Activated CD4-positive, alpha-beta memory T cell treated with anti-CD3 and anti-CD28 coated beads for 36 hours (primary cell): ENCODE measurements at places on chromosomes 5 and 9.

- no peak for DNase-seq
Measured at GRCh38 chr9:101242651-101243050, 142.2 kb downstream of the BAAT start.

- no peak for DNase-seq
Measured at GRCh38 chr9:134278286-134278685, 48.0 kb upstream of the RXRA start.

GRCh38 chr9:32394381-32395049 is 10.1 kb downstream of the ACO1 start:
- no peak for DNase-seq

- no peak for DNase-seq
Measured at GRCh38 chr9:99602854-99603253, 218.8 kb upstream of the NR4A3 start.

DNA sequence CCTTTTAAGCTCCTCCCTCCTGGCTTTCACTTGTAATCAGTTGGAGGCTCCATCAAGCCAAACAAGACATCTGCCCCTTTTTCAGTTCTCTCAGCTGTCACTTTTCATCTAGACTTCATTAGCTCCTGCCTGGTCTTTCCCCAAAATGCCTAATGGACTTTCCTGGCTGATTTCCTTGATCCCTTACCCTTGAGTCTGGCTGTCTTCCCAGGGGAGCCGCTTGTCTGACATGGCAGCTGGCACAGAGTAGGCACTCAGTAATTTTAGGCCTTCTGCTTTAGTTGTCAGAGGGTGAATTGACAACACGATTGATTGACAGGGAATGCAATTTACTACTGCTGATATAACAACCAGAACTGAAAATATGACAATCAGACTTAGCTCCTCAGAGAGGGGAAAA is 2.1 kb downstream of the C9orf153 start:
- no peak for DNase-seq

- no peak for DNase-seq
Measured at GRCh38 chr9:8579661-8580060, 780.1 kb upstream of the DMAC1 start.

DNA sequence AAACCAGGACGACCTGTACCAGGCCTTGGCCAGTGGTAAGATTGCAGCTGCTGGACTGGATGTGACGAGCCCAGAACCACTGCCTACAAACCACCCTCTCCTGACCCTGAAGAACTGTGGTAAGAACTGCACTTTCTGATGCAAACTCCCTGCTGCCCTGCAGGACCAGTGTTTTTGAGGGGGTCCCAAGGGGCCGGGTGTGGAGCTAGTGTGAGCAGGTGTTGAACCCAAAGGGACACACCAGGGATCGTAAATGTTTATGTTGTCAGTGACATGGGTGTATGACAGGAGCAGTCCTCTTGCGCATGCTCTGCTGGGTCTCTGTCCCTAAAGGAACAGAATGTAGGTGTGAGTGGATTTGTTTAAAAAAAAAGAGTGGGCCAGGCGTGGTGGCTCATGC is 9.5 kb downstream of the GRHPR start:
- DNase-seq: no peak

DNA sequence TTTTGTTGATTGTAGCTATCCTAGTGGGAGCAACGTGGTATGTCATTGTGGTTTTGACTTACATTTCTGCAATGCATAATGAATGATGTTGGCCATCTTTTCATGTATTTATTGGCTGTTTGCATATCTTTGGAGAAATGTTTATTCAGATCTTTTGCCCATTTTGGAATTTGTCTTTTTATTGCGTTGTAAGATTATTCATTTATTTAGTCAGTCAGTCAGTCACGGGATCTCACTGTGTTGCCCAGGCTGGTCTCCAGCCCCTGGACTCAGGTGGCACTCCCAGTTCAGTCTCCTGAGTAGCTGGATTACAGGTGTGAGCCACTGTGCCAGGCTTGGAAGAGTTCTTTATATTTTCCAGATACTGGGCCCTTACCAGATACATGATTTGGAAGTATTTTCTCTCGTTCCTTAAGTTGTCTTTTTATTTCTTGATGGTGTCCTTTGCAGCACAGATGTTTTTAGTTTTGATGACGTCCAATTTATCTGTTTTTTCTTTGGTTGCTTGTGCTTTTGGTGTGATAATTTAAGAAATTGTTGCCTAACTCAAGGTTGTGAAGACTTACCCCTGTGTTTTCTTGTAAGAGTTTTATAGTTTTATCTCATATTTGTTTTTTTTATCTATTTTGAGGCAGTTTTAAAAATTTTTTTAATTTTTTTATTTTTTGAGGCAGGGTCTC is 67.1 kb downstream of the EHMT1 start:
- no peak for DNase-seq

- no peak for DNase-seq
Measured at GRCh38 chr5:155885199-155885598, 441.8 kb upstream of the SGCD start.

- DNase-seq: no peak
Measured at GRCh38 chr5:61030163-61030482, 85.1 kb downstream of the NDUFAF2 start.

GRCh38 chr5:169904059-169904458 is 76.2 kb downstream of the INSYN2B start:
- no peak for DNase-seq

- no peak for DNase-seq
Measured at GRCh38 chr9:79240774-79241173, 331.0 kb upstream of the TLE4 start.

- DNase-seq: no peak
Measured at GRCh38 chr5:109784687-109785086, 95.0 kb downstream of the MAN2A1 start.

GRCh38 chr5:64040490-64040889 is 78.2 kb upstream of the HTR1A start:
- no peak for DNase-seq

DNA sequence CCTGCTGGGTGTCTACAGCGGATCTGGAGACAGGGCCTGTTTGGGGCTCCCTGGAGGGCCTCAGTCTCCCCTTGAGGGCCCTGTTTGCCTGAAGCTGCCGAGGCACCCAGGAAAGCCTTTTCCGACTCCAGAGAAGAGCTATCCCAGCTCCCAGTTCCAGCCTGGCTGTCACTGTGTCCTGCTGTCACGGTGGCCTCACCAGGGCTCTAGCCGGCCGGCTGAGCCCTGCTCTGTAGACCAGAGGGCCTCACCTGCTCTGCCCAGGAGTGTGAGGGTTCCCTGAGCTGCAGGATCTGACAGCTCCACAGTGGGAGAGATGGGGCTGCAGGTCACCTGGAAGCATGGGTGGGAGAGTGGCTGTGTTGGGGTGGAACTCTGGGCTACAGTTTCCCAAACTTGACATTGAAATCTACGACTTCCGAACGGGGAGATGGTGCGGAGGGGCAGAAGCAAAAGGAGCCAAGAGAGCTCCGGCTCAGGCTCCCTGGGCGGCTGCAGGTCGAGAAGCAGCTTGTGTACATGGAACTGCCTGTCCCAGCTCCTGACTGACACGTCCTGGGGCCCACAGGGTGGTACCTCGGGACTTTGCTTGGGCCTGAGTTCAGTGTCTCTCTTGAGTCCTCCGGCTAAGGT is 94.9 kb downstream of the CACNA1B start:
- no peak for DNase-seq

- no peak for DNase-seq
Measured at GRCh38 chr5:120806202-120806601, 342.1 kb downstream of the PRR16 start.

GRCh38 chr9:16029046-16029615 is 476.3 kb downstream of the CCDC171 start:
- no peak for DNase-seq

- DNase-seq: no peak
Measured at GRCh38 chr9:2313512-2313911, 298.4 kb downstream of the SMARCA2 start.

- no peak for DNase-seq
Measured at GRCh38 chr9:113507256-113507655, 43.7 kb downstream of the RGS3 start.

DNA sequence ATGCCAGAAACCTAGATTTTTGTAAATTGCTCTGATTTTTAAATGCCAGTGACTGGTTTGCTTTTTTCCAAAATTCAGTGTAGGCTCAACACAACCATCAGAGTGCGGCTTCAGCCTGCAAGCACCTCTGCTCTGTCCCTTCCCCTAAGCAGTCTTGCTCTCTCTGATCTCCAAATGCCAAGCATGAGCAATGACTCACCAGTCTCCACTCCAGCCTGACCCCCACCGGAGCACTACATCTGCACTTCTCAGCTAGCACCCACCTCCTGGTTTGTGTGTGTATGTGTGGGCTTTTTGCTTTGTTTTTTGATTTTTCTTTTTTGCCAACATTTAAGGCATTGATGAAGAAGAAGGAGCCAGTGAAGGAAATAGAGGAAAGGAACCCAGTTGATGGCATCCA is 61.4 kb upstream of the ADRA1B start:
- no peak for DNase-seq

GRCh38 chr9:25353783-25354182 is 324.5 kb downstream of the TUSC1 start:
- DNase-seq: no peak
